Stimulated activated CD8-positive, alpha-beta memory T cell treated with anti-CD3 and anti-CD28 coated beads, Interleukin-7, amount 100 ng/mL, for 1 hour (primary cell): ENCODE measurements at places on chromosomes 6 and 20.

DNA sequence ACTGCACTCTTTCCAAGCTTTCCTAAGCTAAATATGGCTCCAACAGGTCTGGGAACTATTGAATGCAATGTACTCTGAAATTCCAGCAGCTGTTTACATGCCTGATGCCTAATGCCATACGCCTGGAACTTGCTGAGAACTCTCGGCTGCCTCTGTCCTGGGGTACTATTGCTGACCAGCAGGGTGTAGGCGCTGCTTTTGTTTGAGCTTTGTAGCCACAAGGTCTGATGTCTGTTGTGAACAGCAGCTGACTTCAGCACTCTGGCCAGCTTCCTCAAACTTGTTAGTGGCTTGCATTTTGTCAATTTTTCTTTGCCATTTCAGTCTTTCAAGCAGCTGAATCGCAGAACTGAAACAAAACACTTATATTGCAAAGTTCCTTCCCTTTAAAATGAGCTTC, 26.7 kb downstream of the SAYSD1 start:
- DNase-seq, result no peak

DNA sequence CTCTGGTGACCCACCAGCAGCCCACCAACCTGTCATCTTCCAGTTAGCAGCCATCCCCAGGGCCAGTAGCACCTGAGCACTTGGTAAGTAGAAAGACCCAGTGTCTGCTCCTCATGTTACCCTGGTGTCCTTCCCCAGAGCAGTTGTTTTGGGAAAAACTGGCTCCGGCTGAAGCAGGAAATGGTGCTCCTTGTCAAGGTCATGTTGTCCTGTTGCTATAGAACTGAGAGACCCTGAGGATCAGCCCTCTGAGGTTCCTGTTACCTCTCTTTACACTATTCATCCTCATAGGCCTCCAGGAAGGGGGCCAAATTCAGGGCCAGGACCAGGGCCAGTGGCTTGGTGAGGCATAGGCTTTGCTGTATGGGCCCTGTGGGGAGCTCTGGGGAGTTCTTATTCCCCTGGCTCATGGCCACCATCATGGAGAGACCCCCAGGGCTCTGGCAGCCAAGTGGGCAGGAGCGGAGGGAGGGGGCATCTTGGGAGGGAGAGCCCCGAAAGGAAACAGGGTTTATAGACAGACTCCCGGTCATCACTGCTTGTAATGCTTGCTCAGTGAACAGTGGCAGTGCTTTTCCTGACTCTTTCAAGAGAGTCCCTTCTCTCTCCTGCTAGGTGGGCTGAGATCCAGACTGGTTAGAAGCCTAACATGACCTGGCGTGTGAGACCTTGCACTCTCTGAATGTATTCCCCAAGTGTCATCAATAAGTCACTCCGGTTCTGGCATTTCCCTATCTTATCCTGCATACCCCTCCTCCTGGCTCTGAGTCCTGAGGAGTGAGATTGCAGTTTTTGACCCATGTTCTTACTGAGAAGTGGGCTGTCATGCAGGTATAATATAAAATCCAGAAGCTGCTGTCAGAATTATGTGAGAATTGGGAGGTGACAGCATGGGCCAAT, 50.7 kb downstream of the PPARD start:
- DNase-seq, result no peak

DNA sequence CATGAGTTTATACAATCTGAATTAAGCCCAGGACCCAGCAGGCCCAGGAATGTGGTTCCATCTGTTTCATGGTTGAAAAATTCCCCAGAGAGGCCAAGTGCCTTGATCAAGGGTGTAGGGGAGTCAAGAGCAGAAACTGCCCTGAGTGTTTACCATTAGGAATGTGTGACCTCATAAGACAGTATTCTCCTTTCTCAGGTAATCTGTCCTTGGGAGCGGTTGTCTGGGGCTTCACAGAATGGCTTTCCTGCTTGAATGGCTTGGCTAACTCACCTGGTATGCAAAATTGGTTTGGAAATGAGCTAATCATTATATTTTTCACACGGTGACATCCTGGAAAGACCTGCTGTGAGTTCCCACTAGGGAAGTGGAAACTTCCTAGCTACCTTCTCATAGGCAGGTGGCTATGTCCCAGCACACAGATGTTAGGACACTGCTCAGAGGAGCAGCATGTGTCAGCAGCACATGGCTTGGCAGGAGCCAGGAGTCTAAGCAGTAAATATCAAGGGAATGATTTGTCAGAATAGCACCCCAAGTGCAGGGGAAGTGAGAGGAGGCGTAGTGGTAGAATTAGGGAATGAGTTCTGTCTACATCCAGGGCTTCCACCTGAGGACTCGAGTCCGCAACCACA, 17.7 kb downstream of the CLIC5 start:
- no peak for DNase-seq

GRCh38 chr20:1888796-1889463, 6.3 kb upstream of the SIRPA start:
- DNase-seq, result no peak

GRCh38 chr20:23612396-23612795, 6.7 kb upstream of the CST9 start:
- DNase-seq, result no peak

GRCh38 chr20:32162351-32162750, 45.2 kb downstream of the PLAGL2 start:
- DNase-seq, result no peak

DNA sequence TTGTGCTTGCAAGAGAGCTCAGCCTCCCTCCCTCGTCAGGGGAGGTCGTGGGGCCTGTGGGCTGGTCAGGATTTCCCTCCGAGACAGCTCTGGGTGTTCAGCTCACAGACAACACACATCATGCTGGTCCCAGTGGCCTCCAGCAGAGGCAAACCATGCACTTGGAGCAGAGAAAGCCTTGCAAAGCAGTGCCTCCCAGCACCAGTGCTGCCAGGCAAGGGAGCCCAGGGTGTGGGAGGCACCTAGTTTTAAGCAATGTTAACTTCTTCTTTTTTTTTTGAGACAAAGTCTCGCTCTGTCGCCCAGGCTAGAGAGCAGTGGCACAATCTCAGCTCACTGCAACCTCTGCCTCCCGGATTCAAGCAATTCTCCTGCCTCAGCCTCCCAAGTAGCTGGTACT, 34.0 kb upstream of the INSM1 start:
- DNase-seq, result no peak

DNA sequence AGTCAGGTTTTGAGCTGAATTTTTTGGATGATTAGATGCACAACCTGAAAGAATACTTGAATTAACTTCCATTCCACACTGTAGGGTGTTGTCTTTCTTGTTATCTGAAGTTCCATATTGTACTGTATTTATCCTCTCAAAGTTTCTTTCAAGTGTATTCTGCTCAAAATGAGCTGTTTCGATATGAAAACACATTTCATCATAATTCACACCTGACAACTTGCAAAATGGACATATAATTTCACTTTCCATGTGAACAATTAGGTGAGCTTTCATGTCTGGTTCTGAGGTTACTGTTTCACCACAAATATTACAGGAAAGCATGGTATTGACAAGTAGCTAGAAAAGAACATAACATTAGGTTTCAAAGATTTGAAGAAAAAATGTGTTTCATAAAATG, 1.7 kb downstream of the ZUP1 start:
- no peak for DNase-seq

DNA sequence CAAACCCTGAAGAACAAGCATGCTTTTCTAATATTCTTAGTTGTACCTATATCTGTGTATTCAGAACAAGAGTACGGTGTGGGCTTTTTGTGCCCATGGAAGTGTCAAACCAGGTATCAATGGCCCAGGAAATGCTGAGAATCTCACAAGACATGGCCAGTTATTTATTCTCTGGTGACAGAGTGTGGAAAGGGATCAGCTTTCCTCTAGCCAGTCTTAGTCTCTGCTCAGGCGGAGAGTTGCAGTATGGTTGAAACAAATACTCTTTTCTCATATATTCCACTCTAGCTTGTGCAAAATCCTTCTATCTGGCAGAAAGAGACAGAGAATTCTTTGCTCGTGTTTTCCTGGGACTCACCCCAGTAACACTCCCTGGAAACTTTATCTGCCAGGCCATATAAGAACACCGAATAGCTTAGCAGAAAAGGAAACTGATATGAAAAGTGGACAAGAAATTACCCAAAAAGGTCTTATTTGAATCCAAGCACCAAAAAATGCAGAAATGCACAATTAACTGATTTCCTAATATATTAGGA, 173.3 kb upstream of the RSPO3 start:
- no peak for DNase-seq

DNA sequence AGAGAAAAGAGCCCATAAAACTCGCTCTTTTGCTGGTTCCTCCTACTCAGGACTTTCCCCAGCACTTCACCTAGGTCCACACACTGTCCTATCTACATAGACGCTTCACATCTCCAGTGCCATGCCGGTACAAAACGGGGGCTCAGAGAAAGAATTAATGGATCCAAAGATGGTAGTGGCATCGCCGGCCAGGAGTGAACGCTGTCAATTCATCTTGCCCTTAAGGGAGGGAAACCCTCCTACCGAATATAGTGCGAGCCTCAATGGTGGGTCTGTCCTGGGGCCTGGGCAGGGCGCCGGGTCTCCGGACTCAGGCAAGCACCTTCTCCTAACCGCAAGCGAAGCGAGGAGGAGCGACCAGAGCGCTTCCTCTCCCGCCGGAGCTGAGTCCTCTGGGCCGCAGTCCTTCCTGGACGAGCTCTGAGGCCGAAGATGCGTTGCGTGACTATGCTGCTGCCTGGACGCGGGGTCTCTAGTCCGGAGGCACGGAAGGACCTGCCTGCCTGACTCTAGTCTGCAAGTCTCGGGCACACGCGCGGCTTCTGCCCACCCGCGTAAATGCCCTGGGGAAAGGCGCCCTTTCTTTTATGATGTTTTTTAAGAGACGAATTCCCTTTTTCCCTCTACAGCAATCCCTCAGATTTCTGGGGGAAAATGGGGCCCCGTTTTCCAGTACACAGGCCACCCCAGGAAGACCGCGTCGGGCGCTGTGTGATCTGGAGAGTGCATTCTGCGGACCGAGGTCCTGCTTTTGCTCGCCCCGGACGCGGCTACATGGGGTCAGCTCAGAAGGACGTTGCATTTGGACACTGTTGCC, 100.1 kb upstream of the PRDM1 start:
- DNase-seq, result no peak

- DNase-seq, result no peak
Measured at GRCh38 chr6:133396233-133396983, 155.3 kb downstream of the EYA4 start.

DNA sequence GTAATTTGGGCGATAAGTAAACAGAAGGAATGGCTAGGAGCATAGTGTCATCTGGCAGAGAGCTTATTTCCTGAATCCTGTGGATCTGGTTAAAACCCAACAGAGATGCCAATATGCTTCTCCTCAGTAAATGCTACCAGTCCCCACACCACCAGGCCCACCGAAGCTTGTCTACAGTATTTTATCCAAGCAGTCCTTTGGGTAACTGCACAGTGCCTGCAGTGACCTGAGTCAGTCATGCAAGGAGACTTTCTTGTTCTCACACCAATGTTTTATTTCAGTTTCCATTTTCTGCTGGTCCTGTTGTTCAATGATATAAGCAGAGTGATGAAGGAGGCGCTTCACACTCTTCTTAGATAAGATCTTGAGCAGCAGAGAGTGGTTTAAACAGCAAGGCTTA, 326.3 kb downstream of the RIMS1 start:
- no peak for DNase-seq

- no peak for DNase-seq
Measured at GRCh38 chr20:2757969-2758368, 42.5 kb downstream of the CPXM1 start.

GRCh38 chr6:35543459-35544193, 30.9 kb upstream of the TULP1 start:
- DNase-seq, result no peak

DNA sequence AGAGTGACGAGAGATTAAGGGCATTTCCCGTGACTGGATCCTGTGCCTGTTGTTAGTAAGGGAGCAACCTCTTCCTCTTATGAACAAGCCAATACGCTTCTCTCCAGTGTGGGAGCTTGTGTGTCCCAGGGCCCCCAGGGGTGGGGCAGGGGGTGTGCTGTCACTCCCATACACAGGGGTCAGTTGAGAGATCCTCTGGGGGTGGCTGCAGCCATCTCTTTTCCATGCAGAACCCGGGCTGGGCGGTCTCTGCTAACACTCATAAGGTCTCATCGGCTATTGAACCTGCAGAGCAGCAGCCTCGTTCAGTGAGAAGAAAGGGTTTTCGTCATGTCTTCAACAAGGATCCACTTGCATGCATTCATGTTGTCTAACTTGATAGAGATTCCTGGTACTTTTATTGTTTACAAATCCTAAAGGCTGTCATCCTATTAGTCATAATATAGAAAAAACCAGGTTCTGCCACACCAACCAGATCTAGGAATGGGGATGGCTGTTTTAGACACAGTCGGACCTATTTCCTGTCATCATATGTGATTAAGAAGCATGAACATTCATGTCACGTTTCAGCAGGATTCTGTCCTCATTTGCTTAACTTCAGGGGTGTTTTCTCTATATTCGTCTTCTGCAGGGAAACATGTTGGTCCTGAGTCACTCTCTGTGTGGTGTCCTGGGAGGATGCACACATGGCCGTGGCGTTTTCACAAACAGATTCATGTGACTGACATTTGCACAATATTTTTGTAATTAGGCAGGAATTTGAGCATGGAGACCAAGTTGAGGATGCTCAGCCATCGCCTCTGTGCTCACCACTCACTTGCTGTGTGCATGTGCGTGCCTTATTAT, 13.3 kb upstream of the THBS2 start:
- DNase-seq, result no peak
